Vagina (tissue), 2 donors: ENCODE measurements at places on chromosomes 4 and X.
A peak's percentile ranks its signal among the peaks of the same experiment; 100 is the strongest.

GRCh38 chr4:682490-683172 is 6.3 kb downstream of the SLC49A3 start:
- DNase-seq: no peak

DNA sequence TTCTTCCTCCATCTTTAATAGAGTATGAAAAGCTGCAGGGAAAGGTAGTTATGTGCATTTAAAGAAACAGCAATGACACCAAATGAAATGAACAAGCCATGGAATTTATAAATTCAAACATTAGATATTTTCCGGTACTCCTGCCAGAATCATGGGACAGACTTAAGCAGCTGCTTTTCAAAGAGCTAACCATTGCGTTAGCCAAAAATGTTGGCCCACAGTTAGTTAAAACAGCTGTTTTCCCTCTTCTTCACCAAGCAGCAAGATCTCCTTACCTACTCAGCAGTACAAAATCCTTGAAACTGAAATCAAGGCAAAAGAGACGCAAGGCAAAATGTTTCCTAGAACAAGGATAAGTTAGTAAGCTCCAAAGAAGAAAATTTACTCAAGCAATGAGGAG is 64.0 kb downstream of the MANBA start:
- DNase-seq: no peak

DNA sequence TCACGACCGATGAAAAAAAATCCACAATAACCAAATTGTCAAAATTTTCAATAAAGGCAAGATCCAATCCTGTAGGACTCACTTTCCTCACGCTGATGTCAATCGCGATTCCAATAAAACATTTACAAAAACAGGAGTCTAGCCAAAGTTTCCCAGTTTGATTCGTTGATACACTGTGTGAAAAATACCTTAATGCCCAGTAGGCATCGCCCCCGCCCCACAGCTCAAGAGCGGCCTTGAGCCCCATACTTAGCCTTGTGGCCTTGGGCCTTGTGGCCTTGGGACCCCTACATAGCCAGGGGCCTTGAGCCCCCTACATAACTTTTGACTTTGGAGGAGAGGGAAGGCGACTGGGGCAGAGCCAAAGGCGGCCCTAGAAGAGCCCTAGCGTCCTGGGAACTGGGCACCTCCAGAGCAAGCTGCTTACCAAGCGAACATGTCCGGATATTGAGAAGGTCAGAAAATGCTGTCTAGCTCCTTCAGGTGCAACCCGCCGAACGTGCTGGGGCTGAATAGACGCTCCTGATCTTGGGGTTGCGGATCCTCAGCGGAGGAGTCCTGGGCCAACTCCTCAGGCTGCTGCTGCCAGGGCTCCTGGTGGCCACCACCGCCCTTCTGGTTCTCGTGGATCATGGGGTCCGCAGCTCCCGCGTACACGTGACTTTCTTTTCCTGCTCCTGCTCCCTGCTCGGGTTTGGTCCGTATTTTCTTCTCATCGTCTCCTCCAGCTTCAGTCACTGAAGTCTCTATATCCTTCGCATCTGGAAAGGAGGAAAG is 62.9 kb downstream of the RHOXF2B start:
- no peak for DNase-seq

DNA sequence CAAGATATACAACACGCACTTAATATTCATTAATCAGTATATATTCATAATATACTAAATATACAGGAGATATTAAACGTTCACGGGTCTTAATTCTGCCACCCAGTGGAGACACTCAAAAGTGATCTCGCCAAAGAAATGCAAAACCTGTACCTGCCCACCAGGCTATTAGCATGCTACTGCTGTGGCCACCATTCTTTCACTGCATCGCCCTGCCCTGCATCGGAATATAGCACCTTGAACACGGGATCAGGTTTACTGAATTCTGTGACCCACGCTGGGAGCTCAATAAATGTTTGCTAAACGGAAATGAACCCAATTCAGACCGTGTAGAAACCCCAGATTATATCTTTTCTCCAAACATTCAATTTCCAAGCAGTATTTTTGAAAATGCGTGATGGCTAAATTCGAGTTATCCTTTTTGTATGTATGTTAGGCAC is 840 bp upstream of the CLCN3 start:
- peak; percentile 89 for DNase-seq

DNA sequence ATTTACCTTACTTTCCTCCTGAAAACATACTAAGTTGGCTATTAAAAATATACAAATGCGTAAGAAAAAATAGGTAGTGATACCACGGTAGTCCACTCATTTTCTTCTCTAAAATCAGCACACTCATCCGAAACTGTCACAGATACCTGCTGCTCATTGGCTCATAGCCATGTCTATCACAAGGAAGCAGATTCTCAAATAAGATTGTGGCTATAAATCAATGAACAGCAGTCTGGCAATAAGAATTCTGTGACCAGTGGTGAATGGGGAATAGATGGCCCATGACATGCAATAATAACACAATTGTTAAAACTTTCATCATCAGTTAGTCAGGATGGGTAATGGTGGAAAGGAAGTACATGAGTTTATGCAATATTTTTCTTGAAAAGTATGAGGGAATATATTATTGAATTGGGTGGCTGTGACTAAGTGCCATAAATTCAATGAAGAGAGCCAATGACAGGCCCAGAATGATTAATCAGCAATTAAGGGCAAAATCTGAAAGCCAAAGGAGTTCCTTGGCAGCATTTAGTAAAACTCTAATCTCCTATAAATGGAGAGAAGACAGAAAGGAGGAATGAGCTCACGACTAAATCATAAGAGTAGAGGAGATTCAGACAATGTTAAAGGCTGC is 202.3 kb upstream of the NEIL3 start:
- no peak for DNase-seq

DNA sequence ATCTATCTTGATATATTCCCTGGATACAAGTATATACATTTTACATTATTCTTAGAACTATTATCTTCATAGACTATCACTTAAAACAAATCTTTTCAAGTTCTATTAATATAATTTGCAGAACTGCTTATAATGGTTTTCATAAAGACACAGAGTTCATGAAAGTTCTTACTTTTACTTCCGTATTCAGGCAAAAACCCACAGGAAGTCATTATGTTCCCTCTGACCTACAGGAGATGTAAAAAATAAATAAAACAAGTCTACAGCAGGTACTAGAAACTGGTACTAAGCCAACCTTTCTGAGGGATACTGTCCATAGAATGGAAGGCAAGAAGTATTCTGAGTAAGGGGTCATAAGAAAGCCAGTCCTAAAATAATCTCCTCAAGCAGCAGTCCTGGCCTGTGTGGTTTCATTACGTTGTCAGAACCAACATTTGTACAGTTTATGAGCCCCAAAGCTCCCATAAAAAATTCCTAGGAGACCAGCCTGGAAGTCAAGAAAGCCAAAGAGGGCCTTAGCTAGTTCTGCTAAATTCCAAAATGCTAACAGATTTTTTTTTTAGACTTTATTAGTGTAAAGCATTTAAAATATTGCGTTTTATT is 68.6 kb downstream of the CAMK2D start:
- no peak for DNase-seq

DNA sequence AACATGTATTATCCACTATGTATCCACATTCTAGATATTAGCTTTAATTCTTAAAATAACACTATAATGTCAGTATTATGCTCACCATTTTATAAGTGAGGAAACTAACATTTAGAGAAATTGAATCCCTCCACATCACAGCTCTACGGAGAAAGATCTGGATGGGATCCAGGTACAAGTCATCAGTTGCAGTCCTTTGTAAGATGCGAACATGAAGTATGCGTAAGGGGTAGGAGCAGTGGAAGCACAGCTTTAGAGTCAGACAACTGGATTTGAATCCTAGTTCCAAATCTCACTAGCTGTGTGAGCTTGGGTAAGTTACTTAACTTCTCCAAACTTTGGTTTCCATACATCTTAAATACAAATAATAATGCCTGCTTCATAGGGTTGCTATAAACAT is 162.5 kb downstream of the ATP10D start:
- no peak for DNase-seq

DNA sequence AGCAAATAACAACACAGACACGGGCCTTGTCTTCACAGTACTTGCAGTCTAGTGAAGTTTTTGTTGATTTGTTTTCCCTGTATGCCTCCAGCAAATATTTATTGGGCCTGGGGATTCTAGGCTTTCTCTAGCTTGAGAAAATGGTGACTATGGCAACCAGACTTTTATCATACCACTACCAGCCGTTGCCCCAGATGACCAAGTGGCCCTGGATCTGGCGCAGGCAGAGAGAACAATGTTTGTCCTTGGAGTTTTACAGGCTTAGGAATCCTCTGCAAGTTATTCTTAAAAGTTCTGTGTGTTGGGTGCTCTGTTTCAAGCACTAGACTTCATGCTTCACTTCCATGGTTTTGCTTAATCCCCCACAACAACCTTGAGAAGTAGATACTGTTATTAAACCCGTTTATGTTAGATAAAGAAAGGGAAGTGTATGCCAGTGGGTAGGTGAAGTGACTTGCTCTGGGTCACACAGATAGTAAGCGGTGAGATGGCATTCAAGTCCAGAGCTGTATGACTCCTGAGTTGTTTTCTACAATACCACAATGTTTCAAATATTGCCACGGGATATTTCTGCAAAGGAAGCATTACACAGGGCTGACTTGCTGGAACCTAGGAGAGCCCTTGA is 94.6 kb downstream of the AKAP4 start:
- no peak for DNase-seq

DNA sequence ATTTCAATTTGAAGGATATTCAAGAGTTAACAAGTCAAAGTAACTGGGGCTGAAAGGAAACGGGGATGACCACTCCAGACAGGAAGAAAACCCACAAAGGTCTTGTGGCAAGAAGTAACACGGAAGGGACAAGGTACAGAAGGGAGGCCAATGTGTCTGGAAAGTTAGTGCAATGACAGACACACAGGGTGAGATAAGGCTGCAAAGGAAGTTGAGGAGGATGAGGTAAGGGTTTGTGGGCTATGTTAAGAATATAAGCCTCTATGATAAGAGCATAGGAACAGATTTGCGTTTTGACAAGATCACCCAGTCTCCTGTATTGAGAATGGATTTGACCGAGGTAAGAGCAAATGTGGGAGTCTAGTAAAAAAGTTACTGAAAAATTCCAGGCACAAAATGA is 21.9 kb upstream of the EMCN start:
- no peak for DNase-seq

DNA sequence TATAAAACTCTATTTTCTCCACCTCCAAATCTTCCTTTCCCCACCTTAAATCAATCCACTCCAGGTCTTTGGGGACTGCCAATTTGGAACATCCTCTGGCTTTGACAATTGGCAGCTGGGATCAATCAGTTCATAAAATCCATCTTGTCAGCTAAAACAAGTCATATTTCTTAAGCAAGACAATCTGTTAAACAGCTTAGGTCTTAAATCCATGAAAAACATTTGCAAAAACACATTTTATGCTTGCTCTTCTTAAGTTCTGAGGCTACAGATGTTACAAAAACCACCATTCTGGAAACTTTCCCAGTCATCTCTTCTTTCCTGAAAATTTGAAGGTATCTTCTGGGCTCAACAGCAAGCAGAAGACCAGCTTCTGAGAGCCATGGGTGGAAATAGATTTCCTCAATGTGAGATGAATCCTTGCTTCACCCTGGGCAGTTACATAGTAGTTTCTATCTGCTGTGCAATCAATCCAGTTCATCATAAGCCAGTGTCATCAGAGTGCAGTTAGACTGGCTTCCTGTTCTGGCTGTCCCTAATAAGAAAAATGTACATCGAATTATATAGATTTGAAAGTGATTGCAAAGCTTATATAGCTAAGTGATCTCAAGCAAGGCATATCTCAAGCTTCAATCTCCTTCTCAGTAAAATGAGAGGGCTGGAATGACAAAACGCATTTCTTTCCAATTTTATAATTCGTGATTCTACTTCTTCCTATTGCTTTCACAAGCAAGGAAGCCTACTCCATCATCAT is 402.7 kb upstream of the INTU start:
- DNase-seq: no peak

DNA sequence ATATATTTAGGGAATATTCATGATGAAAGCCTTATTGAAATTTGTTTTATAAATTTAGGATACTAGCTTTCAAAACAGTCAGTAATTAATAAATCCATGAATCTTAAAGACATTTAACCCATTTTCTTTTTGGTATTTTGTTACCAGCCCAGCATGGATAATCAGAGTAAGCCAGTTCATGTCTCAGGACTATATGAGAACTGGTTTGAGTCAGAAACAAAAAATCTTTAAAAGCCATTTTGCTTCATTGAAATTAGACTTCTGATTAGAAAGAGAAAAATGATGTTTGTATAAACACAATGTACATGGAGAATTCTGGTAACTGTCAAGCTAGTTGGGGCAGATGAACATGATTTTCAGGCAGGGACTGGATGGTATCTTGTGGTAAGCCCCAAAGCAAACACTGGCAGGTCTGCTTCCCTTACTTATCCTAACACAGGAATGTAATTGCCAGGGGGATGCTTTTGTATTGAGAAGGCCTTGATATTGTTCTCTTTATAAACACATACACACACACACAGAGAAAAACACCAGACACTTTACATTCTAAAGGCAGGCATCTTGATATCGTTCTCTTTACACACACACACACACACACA is 9.4 kb downstream of the ARHGAP10 start:
- DNase-seq: no peak
